AG08396 (cell line): ENCODE measurements at places on chromosomes 2 and 18.

- DNase-seq = no peak
Observed at GRCh38 chr2:188523919-188524318, 232.2 kb downstream of the GULP1 start.

GRCh38 chr2:143726151-143726845 is 597.1 kb downstream of the ARHGAP15 start:
- DNase-seq = no peak

GRCh38 chr2:101843048-101843447 is 145.5 kb downstream of the MAP4K4 start:
- DNase-seq = peak; percentile 26

DNA sequence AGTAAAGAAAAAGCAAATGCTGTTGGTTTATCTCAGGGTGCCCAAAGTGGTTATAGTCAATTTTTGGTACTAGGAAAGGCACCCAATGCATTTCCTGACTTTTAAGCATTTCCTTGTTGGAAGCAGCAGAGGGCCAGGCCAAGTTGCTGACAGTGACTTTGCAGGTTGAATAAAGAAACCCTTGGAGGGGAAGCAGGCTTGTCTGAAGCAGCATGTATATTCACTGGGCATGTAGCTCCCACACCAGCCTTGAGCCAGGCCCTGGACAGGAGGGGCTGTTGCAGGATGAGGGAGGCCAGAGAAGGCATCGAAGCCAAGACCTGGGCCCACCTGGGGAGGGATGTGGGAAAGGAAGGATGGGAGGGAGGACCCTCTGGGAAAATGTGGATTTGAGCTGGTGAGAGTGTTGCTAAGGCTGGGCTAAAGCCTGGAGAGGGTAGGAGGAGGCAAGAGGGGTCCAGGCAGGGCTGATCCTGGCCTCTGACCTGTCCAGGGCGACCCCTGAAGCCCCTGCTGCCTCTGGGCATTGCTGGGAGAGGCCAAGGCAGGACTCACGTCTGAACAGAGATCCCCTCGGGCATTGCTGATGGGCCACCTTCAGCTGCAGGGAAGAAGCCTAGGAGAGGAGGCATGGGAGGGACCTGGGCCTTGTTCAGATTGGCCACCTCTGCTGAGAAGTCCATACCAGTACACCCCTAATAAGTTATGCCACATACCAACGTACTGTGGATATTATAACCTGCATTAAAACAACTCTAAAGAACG is 79.6 kb downstream of the STPG4 start:
- no peak for DNase-seq

DNA sequence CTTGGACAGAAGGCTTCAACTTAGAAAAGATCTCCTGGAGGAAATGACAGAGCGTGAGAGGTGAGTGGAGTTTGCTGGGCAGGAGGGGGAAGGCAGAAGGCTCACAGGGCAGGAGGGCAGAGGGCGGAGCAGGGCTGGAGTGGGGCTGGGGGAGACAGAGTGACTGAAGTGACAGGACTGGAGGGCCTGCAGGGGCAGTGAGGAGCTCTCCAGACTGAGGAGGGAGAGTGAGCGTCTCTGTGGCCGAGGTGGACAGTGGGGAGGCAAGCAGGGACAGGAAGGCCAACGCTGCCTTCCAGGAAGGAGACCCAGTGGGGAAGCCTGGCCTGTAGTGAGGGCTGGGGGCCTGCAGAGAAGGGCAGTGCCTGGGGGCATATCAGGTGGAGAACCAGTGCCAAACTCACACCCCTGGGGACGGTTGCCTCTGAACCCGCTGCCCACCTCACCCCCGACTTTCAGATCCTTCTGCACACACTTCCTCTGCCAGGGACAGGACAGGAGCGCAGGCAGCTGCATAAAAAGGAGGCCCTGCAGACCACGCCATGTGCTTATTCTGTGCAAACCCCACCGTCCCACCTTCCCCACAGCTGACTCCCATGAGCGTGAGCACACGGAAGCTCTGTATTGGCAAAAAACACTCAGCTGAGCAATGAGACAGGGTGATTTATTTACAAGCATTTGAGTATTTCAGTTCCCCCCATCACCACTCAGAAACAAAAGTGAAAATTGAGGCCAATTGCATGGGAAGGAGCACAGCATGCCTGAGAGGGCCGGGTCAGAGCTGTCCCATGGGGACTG is 244.3 kb downstream of the FAM210A start:
- DNase-seq = no peak

DNA sequence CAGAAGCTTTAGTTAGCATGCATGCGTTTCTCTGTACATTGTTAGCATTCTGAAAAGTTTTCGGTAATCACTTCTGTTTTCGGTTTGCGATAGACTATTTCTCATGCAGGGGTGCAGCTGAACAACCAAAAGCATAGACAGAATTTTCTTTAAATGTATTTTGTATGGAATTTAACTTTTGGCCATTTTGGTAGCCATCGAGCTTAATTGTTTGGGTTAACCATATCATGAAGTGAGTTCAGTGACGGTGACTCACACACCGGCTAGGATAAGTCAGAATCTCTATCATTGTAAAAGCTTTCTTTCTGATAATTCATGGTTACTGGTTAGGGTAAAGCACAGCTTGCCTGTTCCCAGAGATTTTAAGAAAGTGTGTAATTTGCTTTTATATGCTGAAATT is 107.2 kb downstream of the CD226 start:
- DNase-seq = no peak

GRCh38 chr2:218908721-218909619 is 28.3 kb downstream of the WNT10A start:
- DNase-seq = peak; percentile 91
